ENCODE measurements at places on chromosomes 6 and 20.

DNA sequence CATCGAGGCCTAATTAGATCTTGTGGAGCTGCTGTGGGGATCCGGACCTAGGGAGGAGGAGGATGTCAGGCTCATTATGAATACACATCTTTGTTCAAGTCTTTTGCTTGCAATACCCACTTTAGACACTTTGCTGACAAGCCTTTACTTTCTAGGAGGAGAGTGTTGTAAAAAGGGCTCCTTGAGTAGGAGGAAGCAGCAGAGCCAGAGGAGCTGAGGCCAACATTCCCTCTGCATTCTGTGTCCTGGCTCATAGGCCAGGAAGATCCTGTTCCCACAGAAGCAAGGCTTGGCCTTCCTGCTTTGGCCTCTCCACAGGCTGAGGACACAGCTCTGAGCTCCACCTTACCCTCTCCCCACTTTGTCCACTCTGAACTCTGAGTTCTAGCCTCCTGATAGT, 67.1 kb downstream of the TPD52L1 start:
- no peak for DNase-seq

- no peak for DNase-seq
Observed at GRCh38 chr6:96542702-96543101, 20.2 kb upstream of the FHL5 start.

DNA sequence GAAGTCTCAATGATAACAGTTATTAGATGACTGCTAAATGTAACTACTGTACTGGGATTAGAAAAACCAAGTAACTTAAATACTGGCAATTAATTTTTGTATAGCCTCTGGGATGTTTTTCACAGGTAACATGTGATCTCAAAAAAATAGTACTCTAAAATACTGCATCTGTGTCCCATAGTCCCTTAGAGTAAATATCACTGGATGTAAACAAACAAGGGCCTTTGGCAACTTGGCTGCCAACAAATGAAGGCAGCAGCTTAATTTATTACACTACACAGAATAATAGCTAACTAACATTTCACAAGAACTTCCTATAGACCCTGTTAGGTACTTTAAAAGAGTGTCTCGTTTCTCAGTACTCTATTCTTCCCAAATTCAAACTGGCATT, 14.0 kb downstream of the ARHGAP18 start:
- no peak for DNase-seq

DNA sequence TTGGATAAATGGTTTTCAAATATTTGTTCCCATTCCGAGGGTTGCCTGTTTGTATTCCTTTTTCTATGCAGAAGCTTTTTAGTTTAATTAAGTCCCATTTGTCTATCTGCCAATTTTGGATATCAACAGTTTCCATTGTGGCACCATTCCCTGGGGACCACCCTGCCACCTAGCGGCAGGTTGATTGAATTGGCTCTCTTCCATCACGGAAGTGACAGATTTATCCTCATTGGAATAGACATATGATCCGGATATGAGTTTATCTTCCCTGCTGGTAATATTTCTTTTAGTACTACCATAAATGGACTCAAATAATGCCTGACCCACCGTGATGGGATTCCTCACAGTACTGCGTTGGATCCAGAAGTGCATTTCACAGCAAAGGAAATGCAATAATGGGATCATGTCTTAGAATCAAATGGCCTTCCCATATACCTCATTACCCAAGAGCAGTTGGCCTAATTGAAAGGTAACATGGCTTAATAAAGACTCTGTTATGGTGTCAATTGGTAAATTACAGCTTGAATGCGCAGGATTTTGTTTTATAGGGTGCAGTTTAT, 327.0 kb downstream of the BMP2 start:
- no peak for DNase-seq

GRCh38 chr6:53348371-53349208, at the start of gene ELOVL5:
TSS of gene ELOVL5 (minus strand) at chr6:53348950. CDS start at chr6:53295699, 53,251 bp downstream.
- DNase-seq = peak; percentile 99

GRCh38 chr6:14520536-14520935, 403.0 kb downstream of the CD83 start:
- no peak for DNase-seq

- DNase-seq = no peak
Observed at GRCh38 chr6:16380220-16380809, 141.9 kb downstream of the GMPR start.

- DNase-seq = no peak
Observed at GRCh38 chr6:63640062-63640461, 4.5 kb downstream of the PHF3 start.

GRCh38 chr20:37204056-37204455, 24.7 kb upstream of the MROH8 start:
- DNase-seq = no peak

DNA sequence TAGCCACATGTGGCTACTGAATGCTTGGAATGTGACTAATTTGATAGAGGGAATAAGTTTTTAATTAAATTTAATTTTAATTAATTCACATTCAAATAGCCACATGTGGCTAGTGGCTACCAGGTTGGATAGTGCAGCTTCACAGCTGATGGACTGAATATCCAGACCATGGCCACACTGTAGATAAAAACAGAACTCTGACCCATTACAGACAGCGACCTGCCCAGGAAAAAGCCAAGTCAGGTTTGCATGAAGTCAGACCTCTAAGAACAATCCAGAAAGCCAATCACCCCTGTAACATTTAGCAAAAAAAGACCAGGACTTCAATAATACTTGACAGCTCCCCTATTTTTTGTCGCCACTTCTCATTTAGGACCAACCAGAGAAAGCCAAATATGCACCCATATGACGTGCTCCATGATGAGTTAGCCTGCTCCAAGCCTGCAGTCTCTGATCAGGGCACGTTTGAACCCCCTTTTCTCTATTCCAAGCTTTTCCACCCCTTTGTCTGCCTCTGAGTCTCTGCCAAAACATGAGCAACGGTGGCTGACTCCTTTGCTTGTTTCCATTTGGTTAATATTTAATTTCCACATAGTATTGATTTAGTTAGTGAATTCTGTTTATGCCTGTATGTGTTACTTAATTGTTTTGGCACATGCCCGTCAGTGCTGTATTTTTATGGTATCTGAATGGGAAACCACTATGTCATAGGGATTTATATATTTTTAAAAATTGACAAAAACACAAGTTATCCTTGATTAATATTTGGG, 636.3 kb downstream of the UTRN start:
- DNase-seq = no peak

DNA sequence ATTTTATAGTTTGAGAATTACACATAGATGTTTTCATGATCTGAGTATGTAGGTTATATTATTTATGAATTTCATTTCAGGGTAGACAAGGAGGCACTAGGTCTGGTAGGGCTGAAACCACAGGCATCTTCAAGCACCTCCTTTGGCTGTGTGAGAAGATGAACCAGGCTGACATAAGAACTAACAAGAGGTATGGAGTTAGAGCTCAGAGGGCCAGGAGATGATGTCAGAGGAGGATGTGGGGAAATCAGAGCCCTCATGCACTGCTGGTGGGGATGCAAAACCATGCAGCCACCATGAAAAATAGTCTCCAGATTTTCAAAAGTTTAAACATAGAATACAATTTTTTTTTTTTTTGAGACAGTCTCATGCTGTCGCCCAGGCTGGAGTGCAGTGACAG, 13.6 kb upstream of the RIPOR3 start:
- no peak for DNase-seq

GRCh38 chr20:49405062-49405683, 77.3 kb downstream of the KCNB1 start:
- DNase-seq = no peak

GRCh38 chr6:51303338-51303737, 484.7 kb downstream of the TFAP2B start:
- no peak for DNase-seq

GRCh38 chr6:10569392-10570127, 48.4 kb downstream of the GCNT2 start:
- DNase-seq = no peak

DNA sequence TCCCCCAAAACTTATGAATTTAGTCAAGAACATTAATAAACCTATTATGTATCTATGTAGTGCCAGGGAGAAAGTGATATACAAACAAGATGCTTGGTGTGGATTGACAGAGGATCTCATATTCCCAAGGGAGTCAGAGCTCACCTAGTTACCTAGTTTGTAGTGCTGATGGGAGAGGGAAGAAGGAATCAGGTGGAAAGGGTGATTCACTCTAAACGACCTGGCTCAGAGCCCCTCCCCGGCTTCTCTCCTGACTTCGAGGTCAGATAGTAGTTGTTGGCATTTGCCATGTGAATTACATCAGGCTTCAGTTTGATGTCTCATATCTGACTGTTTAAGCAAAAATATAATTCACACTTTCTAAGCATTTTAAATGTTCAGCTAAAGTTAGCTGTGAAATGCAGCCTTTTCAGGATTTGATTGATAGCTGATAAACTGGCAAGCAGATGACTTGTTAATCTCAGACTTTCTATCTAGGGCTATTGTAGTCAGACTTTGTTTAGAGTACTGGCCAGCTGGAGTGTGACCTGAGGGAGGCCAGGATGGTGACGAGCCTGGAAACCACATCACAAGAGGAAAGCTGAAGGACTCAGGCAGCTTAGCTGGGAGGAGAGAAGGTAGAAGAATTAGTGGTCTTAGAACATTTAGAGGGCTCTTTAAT, 123.7 kb downstream of the AKAP7 start:
- DNase-seq = no peak

- no peak for DNase-seq
Observed at GRCh38 chr6:38136547-38136946, 317.0 kb downstream of the ZFAND3 start.

DNA sequence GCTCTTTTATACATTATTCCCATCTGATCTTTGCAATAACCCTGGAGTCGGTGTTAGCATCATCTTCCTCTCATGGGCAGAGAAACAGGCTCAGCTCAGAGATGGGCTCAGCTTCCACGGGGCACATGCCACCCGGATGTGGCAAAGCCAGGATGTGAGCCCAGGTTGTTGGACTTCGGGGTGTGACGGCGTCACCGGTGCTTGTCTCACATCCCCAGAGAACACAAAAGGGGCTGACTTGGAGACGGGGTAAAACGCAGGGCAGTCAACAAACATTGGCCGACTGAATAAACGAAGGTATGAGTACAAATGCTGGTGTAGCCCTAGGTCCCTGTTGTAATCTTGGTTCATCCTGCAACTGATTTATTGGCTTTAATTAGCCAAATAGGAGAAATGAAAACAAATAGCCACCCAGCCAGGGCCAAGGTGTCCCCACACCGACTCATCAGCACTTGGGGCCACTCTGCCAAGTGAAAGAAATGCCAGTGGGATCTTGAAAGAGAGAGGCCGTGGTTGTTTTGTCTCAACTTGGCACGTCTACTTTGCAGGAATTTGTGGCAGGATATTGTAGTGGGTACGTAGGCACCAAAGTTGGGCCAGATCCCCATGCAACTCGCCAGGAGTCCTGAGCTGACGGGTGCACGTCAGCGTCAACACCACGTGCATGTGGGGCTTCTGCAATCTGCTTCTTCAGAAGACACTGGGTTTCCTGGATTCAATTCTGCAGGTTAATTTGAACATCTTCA, 42.8 kb downstream of the APCDD1L start:
- DNase-seq = no peak

- DNase-seq = no peak
Observed at GRCh38 chr6:24274441-24275083, 83.3 kb downstream of the DCDC2 start.

GRCh38 chr20:42531508-42531961, 658.2 kb downstream of the PTPRT start:
- DNase-seq = no peak

DNA sequence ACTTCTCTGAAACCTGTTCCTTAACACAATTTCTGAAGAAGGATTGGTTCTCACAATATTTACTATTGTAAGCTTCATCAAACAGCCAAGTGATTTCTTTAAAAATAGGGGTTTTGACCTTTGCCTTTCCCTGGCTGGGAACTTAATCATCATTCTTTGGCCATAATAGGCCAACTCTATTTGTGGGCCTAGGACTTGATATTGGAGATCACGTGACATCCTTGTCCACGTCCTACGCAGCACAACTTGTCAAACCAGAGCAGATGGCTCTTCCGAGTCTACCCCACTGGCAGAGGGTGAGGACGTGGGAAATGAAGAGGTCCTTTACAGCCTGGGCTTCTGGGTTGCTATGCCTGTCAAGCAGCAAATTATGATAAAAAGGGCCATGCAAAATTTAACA, 1030.6 kb downstream of the KIF16B start:
- DNase-seq = no peak

DNA sequence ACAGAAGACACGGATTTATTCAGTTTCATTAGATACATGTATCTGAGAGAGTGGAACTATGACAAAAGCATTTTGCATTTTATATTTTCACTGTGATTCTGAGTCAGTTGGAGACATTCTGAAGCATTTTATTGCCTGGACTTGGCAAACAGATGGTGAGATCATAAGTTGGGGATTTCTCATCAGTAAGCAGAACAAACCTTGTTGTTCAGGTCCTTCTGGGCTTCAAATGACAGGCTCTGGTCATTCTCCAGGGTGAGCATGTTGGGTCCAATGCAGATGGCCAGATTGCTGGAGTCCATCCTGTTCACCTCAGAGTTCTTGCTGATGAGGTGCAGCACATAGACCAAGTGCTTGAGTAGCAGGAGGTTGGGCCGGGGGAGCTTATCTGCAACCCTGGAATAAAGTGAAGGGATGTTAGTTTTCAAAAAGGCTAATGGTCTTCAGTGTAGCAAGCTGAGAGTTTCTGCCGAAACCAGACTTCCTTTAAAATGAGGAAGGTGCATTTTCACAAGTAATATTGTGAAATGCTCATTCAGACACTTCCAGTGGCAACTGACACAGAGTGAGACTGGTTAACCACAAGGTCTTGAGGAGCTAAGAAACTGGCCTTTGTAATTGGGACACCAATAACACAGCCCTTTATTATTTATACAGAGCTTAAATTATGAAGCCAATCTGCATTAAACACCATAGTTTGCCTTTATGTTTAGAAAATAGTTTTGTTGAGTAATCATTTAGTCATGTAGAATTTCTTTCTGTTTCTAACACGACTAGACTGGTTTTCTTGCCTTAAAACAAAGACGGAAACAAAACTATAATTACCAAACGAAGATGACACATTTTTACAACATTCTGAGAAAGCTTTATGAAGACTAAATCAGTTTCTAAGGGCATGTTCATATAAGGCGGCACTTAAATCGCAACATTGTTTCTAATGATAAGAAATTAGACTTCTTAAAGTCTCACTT, 5.6 kb downstream of the TAGAP start:
- no peak for DNase-seq

Measured in amniotic stem cell (primary cell).